ENCODE measurements at places on chromosomes 5 and 9. TPM values are rescaled to one million over a fixed set of nuclear protein-coding genes. Genes with fewer than 3 reads are reported as not detected.
A peak's percentile ranks its signal among the peaks of the same experiment; 100 is the strongest.

DNA sequence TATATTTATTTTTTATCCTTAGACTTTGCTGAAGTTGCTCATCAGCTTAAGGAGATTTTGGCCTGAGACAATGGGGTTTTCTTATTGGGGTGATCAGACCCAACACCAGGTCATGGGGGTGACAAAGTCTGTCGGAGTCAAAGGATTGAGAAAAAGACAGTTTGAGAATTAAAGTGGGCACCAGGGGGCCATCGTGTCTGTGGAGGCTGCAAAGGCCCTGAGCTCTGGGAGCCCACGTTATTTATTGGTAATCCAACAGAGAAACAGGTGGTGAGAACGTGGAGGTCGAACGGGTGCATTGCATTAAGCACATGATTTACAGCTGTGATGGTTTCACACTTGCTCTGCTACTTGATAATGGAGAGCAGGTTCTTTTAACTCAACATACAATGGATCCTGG lies 102.5 kb upstream of the CDH10 start:
- DNase-seq: no peak

GRCh38 chr9:127898433-127899127 lies 823 bp downstream of the ST6GALNAC6 start:
- peak; percentile 66 for DNase-seq

DNA sequence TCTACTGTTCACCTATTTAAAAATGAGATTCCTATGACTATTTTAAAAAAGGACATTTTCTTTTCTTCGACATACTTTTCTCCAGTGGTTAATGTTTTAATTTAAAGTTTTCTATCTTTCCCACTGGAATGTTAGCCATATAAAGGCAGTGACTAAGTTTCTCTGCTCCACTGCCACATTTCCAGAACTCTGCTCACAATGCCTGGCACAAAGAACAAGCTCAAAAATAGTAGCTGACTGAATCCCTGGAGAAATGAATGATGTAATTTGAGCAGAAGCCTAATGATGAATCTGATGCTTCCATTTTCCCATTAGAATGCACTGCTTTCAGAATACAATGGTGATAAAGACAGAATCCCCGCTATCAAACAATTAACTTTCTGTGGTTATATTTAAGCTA lies 817.8 kb downstream of the MTRR start:
- no peak for DNase-seq

DNA sequence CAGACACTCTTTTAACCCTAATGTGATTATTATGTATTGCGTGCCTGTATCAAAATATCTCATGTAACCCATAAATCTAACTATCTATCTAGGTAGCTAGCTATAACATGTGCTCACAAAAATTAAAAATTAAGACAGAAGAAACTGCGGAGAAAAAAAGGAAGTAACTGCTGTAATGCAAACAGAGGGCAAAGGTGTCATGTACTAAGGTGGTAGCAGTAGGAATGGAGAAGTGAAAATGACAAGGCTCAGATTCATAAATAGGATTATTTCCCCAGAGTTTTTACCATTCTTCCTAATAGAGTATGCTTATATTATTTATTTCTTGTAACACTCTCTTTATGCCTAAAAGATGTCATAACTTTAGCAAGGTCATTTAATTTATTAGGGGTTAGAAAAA lies 1527.5 kb upstream of the C9orf72 start:
- no peak for DNase-seq

DNA sequence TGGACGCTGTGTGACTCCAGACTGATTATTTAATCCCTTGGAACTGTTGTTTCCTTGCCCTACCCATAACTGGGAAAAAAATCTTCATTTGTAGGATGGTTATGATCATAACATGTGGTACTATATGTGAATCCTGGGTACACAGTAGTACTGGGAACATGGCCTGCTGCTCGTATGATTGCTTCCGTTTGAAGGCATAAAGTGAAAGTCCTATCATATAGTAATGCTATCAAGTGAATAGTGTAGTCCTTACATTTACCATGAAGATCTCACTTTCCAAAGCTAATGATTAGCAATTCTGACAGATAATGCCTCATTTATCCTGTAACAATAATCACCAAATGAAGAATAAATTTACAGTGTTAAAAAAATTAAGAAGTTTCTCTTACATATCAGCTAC lies 53.2 kb downstream of the MEF2C start:
- DNase-seq: peak; percentile 50

DNA sequence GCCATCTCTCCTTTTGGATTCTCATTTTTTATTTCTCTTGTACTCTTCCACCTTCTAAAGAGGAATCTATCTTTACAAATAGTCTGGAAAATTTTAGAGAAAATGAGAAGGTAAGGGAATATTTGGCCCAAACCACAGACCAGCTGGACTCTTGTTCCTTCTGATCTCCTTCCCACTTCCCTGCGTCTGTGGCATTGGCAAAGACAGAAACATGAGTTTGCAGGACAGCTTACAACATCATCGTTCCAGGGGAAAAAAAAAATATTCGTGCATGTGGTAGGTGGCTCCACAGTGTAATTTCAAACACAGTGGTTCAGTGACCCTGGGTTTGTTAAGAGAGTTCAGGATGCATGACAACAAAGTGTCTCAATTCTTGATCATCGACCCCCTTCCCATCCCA lies 755.0 kb downstream of the DNAH5 start:
- DNase-seq: no peak

DNA sequence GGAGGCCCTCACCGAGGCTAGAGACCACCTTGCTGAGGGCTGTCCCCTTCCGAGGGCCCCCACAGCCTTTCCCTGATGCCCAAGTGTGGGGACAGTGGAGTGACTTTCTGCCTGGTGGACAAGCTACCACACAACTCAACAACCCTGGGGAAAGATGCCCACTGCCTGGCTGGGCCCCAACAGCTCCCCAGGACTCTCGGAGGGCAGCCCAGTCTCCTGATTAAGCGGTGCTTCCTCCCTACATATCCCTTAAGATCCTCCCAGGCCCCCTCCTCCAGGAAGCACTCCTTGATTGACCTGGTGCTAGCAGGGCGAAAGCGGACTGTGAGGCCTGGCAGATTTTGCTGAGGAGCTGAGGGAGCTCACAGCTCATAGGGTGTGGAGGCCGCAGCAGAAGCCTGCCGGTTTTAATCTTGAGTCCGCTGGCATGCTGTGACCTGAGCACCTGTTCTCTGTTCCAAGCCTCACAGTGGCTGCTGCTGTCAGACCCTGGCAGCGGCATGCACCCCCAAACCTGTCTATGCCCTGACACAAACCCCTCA lies 2.2 kb downstream of the NSMF start:
- no peak for DNase-seq

- no peak for DNase-seq
Observed at GRCh38 chr5:145978171-145978570, 41.8 kb downstream of the SH3RF2 start.

DNA sequence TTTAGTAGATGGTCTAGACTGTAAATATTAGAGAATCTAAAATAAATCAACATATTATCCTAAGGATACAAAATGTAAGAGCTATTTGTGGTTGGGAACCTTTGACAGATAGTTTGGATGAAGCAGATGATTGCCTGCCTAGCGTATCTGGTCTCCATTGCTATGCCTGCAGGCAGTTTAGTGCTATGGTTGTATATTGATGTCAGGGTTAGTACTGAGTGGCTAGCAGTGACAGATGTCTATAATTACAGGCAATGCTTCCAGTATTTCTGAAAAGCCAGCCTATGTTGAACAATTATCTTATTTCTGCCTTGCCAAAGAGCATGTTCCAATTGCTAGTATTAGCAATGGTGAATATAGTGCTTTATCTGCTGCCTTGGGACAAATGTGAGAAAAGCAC lies 151.3 kb upstream of the TLX3 start:
- no peak for DNase-seq

- DNase-seq: no peak
Observed at GRCh38 chr9:99931155-99931840, 24.8 kb downstream of the STX17 start.

GRCh38 chr5:90569084-90569483 lies 10.5 kb downstream of the ADGRV1 start:
- no peak for DNase-seq

GRCh38 chr5:135112008-135112725 lies 78.1 kb upstream of the PITX1 start:
- no peak for DNase-seq

- DNase-seq: peak; percentile 43
Observed at GRCh38 chr5:14266686-14267085, 123.5 kb downstream of the TRIO start.

DNA sequence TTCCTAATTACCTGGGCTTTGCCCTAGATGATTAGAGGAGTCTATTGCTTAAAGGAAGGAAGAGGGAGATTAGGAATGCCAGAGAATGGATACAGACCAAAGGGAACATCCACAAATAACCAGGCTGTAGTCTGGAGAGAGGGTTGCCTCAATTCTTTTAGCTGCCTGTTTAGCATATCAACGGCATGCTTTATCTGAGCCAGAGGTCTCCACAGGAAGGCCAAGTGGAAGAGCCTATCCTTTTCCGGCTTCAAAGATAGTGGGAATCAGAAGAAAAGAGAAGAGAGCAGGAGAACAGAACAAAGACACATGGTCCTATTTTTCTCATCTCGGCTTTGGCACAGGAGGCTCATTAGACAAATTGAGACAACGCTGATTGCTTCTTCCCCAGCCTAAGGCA lies 142.4 kb downstream of the NMUR2 start:
- no peak for DNase-seq

GRCh38 chr9:109880276-109881169 lies 100.5 kb downstream of the PALM2AKAP2 start:
- DNase-seq: peak; percentile 49

Gene CAMSAP1
- 8.1 TPM for polyA plus RNA-seq

Gene C5orf52
- polyA plus RNA-seq: not detected

Gene CYLC2
- not detected for polyA plus RNA-seq

Gene AGTPBP1
- polyA plus RNA-seq: 2.8 TPM

Gene IQGAP2
- polyA plus RNA-seq: 4.5 TPM

Gene MAMDC2
- polyA plus RNA-seq: 1.1 TPM

Gene IL12B
- polyA plus RNA-seq: not detected

Gene CDC26
- 17.6 TPM for polyA plus RNA-seq

Gene KIF24
- polyA plus RNA-seq: 2.2 TPM
